ENCODE measurements at places on chromosomes 4 and X.

GRCh38 chr4:136395212-136395722, 1137.0 kb downstream of the PCDH18 start:
- no peaks in the 10 kb centered on the region for H3K4me1 ChIP-seq
- no peaks in the 10 kb centered on the region for H3K36me3 ChIP-seq
- H3K27me3 ChIP-seq: no peaks in the 10 kb centered on the region
- DNase-seq: no peak
- H3K4me3 ChIP-seq: no peak overlapping the region

DNA sequence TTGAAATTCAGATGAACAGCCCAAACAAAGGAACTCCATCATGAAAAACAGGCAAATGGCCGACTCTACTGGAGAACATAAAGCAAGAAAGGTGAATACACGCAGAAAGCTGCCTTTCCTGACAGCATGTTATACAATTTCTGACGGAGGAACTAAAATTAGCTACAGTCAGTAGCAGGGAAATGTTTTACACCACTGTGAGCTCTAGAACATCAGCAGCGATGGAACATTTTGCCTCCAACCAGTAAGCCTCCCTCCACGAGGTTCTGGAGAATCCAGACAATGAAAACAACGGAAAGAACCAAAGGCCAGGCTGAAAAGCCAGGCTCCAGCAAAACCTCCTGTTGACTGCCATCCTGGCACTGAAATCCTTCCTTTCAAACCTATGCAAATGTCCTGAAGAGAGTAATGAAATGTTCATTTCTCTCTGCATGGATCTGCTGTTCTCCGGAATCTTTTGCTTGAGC, 78.9 kb downstream of the IRF2 start:
- H3K36me3 ChIP-seq: peaks cover 48% of the 10 kb centered on the region
- DNase-seq: no peak
- H3K27ac ChIP-seq: no peak overlapping the region
- no peaks in the 10 kb centered on the region for H3K4me1 ChIP-seq
- no peaks in the 10 kb centered on the region for H3K27me3 ChIP-seq
- no peak overlapping the region for H3K4me3 ChIP-seq

DNA sequence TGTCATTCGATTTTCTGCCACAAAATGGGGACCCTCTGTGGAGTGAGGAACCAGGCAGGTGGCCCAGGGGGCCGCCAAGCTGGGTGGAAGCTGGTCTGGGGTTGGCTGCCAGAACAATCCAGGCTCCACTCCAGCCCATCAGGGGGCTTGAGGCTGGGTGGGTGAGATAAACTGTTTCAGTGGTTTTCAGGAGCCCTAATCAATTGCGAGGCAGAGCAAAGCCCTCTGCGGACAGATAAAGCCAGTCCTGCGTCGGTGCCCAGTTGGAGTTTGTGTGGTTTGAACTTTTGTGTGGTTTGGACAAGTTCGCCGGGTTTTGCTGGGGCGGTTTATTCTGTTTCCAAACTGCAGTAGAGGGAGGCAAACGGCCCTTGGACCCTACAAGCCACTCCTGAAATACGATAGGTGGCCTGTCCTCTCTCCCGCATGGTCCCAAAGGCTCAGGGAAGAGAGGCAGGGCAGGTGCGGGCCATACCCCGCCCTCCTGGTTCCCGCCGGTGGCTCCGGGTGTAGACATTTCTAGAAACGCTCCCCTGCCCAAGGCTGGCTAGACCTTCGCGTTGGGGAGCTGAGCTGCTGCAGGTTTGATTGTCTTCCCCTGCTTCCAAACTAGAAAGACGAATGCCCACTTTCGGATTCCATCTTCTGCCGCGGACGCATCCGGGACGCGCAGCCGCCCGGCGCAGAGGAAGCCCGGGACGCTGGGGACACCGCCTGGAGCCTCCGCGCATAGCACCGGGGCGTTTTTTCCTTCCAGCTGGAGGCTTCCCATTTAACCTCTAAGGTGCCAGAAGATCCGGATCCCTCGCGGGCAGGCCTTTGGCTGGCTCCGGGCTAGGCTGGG, 169.0 kb upstream of the BCOR start:
- peaks cover 18% of the 10 kb centered on the region for H3K4me1 ChIP-seq
- H3K27me3 ChIP-seq: no peaks in the 10 kb centered on the region
- H3K27ac ChIP-seq: peak overlapping the region; percentile 20
- H3K36me3 ChIP-seq: no peaks in the 10 kb centered on the region

DNA sequence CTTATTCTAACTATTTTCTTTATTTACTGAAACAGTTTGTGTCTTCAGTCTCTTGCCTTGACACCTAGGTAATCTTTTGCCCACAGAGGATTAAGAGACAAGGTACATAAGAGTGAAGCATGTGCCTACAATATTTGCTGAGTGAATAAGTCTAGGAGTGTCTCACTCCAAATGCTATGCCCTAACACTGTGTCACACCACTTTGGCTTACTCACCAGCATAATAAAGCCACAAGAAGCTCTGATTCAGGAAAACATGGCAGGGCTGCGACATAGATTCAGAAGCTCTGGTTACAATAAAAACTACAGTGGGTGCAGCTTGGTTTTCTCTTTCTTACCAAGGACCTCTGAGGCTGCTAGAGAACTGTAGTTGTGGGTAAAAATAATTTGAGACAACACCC, 127.1 kb downstream of the RBM46 start:
- DNase-seq: no peak
- H3K27ac ChIP-seq: no peak overlapping the region
- H3K4me3 ChIP-seq: no peak overlapping the region
- no peaks in the 10 kb centered on the region for H3K36me3 ChIP-seq

GRCh38 chrX:74925225-74926088, at the start of gene NEXMIF:
NEXMIF (minus strand) TSS chrX:74925452.
- H3K4me1 ChIP-seq: no peaks in the 10 kb centered on the region
- H3K36me3 ChIP-seq: no peaks in the 10 kb centered on the region
- peak within 1 kb of the TSS; percentile 43 for H3K4me3 ChIP-seq
- no peak for DNase-seq
- peak within 1 kb of the TSS; percentile 18 for H3K27ac ChIP-seq

DNA sequence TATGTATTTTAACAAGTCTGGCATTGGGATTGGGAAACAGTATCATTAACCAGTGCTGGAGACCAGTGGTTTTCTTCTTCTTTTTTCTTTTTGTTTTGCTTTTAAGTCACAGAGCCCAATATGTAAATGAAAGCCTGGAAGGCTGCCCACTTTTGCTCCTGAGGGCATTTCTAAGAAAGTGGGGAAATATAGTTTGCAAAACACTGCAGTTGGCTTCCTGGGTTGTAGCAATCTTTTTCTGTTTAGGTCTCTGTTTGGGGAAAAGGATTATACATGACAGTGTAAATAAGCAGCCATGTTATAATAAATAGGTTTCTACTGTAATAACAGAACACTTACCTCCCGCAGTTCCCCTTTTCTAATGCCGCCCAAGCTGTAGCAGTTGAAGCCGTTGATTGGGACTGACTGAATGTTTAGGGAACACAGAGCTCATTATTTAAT, 105.5 kb downstream of the TMEM164 start:
- H3K4me3 ChIP-seq: no peak overlapping the region
- no peaks in the 10 kb centered on the region for H3K27me3 ChIP-seq

DNA sequence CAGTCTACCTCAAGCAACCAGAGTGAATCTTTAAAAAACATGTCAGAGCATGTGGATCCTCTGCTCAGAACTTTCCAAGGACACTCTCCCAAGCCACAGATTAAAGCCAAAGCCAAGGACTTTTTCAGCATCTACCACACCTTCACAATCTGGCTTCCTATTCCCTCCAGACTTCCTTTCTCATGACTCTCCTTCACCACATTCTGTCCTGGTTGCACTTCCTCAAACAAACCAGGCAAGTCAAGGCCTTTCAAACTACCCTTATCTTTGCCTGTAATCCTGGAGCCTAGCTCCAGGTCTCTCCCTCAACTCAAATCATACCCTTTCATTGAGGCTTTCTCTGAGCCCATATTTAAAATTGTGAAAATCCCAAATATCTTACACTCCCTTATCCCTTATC, 191.6 kb upstream of the GALNTL6 start:
- H3K36me3 ChIP-seq: no peaks in the 10 kb centered on the region
- H3K4me1 ChIP-seq: no peaks in the 10 kb centered on the region
- no peak overlapping the region for H3K4me3 ChIP-seq
- no peak for DNase-seq
- no peak overlapping the region for H3K27ac ChIP-seq
- H3K27me3 ChIP-seq: no peaks in the 10 kb centered on the region

DNA sequence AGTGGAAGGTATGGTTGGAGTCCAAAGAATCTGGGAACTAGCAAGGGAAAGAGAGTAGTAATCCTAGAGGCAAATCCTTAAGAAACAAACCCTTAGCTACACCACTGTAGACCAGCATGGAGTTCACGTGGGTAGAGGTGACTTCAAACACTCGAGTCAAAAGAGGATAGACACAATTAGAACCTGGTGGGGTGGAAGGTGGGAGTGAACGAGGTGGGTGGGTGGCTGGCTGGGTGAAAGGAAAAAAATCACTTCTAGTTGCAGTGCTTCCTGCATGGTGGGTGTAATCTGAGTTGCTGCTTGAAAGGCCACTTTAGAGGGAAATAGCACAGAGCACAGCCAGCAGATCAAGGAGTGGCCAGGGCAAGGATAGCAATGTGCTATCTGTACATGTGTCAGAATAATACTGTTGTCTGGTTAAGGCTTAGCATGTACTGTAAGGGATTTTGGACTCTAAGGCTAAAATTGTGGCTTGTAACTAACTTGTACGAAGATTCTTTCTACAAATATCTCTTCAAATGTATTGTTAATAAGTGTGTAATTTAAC, 356.2 kb downstream of the GRIA2 start:
- no peaks in the 10 kb centered on the region for H3K36me3 ChIP-seq
- H3K27ac ChIP-seq: no peak overlapping the region
- H3K4me3 ChIP-seq: no peak overlapping the region
- no peak for DNase-seq
- no peaks in the 10 kb centered on the region for H3K4me1 ChIP-seq

DNA sequence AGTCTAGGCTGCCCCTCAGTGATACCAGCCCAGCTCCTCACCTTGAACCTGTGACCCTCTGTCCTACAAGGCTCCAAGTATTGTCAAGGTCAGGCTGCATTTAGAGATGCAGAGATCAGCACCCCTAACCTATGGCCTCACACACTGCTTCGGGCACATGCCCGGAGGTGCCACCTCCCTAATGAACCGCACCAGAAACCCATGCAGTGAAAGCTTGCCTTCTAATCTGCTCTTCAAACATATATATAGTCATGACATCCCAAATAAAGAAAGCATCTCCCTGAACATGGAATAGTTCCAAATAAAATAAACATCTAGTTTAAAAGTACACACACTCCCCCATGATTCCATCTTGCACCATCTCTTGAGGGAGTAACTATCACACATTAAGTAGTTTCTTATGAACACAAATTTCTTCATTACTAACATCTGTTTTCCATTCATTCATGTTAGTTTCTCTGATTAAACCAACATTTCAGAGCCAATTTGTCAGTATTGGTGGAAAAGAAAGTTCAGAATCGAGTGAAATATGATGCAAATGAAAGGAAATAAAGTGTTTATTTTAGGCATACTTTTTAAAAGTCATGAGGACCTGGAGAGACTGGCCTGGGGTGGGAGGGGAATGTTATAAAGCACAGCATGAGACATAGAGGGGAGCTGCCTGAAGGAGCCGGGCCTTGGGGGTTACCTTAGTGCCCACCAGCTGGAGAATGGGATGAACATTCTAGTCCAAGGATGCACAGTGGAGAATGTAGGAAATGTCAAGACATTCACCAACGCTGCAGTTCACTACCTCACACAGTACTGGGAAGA, 19.2 kb downstream of the CC2D2A start:
- no peaks in the 10 kb centered on the region for H3K27me3 ChIP-seq
- H3K4me3 ChIP-seq: no peak overlapping the region
- peak overlapping the region; percentile 78 for H3K27ac ChIP-seq
- H3K4me1 ChIP-seq: peaks cover 16% of the 10 kb centered on the region
- DNase-seq: no peak

DNA sequence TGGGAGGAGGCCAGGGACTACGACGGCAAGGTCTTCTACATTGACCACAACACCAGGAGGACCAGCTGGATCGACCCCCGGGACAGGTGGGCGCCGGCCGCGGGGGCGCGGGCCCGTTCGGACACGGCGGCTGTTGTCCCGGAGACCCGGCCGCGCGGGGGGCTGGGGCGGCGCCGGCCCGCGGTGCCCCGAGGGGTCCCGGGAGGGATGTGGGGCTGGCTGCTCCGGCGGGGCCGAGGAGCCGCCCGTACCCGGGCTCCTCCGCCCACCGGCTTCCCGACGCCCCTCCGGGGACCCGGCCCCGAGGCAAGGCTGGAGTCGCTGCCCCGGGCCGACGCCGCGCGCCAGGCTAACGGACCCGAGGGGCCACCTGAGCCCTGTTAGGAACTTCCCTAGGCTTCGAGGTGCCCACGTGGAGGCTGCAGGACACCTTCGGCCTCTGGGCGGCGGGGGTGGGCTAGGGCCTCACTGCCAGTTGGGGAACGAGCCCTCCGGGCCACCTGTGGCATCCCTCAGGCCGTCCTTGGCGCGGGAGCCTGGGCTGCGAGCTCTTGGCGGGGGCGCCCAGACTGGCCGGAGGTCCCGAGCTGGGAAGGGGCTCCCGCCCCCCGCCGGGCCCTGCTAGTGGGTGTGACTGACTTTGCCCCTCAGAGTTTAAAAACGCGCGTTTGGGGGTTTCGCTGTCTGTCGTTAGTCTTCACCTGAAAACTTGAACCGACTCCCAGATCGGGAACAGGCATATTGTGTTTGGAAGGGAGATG, 660 bp downstream of the WWC2 start:
- H3K4me3 ChIP-seq: peak overlapping the region; percentile 88
- peak; percentile 88 for DNase-seq
- H3K27me3 ChIP-seq: no peaks in the 10 kb centered on the region
- H3K27ac ChIP-seq: peak overlapping the region; percentile 95
- no peaks in the 10 kb centered on the region for H3K36me3 ChIP-seq

DNA sequence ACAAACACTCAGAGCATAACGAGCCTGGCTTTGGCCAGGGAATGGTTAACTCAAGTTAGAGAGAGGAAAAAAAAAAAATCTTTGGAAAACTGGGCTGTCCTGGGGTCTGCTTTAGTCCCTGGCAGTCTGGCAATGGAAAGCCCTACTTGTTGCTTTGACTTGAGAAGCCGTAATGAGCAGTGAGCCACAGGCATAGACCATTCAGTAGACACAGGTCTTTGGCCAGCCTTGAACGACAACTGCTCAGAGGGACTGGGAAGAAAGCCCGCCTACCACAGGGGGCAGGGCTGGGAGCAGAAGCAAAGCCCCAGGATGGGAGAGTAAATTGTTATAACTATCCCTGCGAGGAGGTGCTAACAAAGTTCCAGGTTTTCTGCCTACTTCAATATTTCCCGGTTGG, 25.9 kb downstream of the SLC25A43 start:
- no peak for DNase-seq
- H3K27ac ChIP-seq: no peak overlapping the region
- H3K27me3 ChIP-seq: no peaks in the 10 kb centered on the region
- H3K4me1 ChIP-seq: no peaks in the 10 kb centered on the region

DNA sequence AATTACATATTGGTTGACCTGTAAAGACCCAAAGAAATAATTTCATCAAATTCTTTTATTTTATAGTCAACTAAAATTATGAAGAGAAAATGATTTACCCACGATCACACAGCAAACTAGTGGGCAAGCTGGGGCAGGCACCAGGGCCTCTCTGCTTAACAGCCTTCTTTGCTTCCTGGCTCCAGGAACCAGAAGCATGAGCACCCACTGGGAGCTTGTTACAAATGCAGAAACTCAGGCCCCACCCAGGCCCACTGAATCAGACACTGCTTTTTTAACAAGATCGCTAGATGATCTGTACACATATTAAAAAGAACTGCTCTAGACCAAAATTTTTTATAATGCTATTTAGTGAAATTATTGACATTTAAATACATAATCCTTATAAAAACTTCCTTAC, 95.0 kb downstream of the GEMIN8 start:
- peaks cover 4% of the 10 kb centered on the region for H3K4me1 ChIP-seq
- DNase-seq: no peak
- no peak overlapping the region for H3K4me3 ChIP-seq

- no peaks in the 10 kb centered on the region for H3K4me1 ChIP-seq
- no peak for DNase-seq
- H3K27me3 ChIP-seq: no peaks in the 10 kb centered on the region
- no peaks in the 10 kb centered on the region for H3K36me3 ChIP-seq
Measured at GRCh38 chr4:109155682-109156283, 146.7 kb downstream of the COL25A1 start.
